NCI-H2081 treated with DMSO at 0.1 percent for 48 hours (cell line): ENCODE measurements at places on chromosomes 16 and 17.

DNA sequence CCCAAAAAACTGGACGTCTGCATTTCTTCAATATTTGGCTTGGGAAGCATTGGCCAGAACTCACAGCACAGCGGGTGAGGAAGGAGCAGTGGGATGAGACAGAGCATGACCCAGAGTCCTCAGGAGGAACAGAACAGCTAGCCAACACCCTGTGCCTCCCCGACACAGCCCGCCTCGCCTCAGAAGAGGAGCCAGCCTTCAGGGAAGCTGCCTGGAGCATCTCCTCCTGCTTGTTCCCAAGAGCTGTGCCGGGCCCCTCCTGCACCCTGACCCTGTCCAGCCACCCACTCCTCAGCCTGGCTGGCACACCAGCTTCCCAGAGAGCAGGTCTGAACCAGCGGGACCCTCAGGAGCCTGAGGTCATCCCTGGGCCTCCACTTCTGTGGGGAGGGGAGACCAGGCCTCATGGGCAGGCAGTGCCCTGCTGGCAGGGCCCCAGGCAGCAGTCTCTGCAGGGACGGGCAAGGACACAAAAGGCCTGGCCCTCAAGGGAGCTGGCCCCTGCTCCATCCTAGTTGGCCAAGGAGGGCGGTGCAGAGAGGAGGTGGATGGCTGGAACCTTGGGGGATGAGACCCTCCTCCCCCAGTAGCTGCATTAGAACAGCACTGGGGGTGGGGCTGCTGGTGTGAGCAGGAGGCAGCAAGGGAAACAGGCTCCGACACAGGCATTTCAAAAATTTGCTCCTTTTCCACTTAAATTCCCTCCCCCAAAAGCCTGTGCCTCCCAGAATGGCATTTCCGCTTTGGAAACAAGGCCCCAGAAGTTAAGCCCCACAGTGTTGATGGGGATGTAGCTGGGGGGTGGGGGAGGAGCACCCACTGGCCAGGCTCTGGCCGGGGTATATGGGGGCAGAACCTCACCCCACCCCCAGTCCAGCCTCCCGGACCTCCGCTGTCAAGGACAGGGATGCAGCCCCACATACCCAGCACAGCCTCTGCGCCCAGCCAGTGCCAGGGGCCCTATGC is 1.8 kb upstream of the BCAR1 start:
- DNase-seq: no peak

DNA sequence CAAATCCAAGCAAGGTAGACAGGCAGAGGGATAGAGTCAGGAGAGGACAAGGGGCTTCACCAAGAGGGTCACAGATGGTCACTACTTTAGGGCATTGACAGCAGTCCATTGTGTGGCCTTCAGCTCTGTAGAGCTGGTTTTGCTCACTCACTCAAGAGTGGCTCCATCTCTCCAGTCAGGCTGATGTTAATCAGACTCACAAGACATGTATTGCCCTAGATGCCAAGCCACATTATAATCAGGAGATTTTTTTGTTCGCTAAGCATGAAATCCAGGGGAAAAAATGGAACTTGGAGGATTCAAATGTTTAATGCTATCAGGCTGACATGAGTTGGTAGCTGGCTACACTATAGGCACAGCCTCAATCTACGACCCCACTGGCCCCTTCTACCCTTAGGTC is 32.5 kb downstream of the CD300LF start:
- no peak for DNase-seq

DNA sequence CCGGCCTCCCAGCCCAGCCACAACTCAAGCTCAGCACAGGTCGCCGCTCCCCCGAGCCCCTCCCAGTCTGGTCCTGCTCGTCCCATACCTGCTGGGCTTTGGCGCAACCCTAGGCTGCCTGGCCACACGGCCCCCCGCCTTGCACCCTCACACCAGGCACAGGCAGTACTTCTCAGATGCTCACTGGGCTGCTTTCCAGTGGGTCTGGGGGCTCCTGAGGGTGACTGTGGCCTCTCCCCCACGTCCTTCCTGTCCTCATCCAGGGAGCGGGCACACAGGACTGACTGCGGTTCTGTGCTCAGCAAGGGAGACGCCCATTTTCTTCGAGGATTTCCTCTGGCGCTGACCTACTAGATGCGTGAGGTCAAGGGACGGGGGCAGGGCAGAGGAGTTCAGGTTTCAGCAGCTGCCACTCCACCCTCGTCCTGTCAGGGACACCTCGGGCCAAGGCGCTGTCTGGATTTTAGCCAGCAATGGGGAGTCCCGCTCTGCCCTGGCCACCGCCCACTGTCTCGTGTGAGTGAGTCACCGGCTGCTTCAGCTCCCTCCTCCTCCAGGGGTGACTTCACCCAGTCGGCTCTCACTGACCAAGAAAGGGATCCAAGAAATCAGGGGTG is 115.8 kb downstream of the NPIPB11 start:
- DNase-seq: no peak

- no peak for DNase-seq
Observed at GRCh38 chr17:55625521-55625920, 97.1 kb downstream of the TMEM100 start.

- no peak for DNase-seq
Observed at GRCh38 chr16:21590287-21590686, 9.1 kb upstream of the METTL9 start.

GRCh38 chr16:70018254-70018653 is 67.1 kb downstream of the CLEC18A start:
- DNase-seq: no peak

- DNase-seq: no peak
Observed at GRCh38 chr16:3837851-3838586, 42.5 kb downstream of the CREBBP start.

GRCh38 chr17:50864747-50865059 is 1.5 kb downstream of the TOB1 start:
- no peak for DNase-seq

- no peak for DNase-seq
Observed at GRCh38 chr16:83301971-83302370, 505.8 kb upstream of the HSBP1 start.

- DNase-seq: no peak
Observed at GRCh38 chr17:73069841-73070240, 22.6 kb downstream of the SLC39A11 start.

- DNase-seq: no peak
Observed at GRCh38 chr16:85086347-85087291, 25.7 kb downstream of the CIBAR2 start.

GRCh38 chr16:50408001-50408561 is 39.3 kb upstream of the BRD7 start:
- DNase-seq: no peak

- DNase-seq: no peak
Observed at GRCh38 chr16:67995423-67995822, 3.9 kb downstream of the DPEP2 start.
